ENCODE measurements at places on chromosomes 1 and 21. TPM values are rescaled to one million over a fixed set of nuclear protein-coding genes. Genes with fewer than 3 reads are reported as not detected.

The C1orf94 gene
- total RNA-seq, result not detected

The CHRM3 gene
- total RNA-seq, result not detected

The ARTN gene
- not detected for total RNA-seq

DNA sequence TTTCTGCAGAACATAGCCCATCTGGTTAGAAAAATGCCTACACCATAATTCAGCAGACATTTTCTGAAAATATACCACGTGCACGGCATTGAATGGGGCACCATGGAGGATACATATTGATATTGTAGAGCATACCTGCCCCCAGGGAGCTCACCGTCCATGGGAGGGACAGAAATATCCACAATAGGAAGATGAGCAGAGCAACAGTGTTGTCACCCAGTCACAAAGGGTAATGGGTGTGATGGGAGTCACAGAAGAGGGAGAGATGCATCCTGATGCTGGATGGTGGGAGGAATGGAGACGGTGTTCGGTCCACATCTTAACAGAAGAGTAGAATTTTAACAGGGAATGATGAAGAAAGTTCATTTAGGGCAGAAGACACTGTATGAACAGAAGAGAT, 51.4 kb downstream of the ATP1A1 start:
- DNase-seq, result no peak

GRCh38 chr1:233520261-233521191, 93.4 kb upstream of the KCNK1 start:
- peak; percentile 16 for DNase-seq

DNA sequence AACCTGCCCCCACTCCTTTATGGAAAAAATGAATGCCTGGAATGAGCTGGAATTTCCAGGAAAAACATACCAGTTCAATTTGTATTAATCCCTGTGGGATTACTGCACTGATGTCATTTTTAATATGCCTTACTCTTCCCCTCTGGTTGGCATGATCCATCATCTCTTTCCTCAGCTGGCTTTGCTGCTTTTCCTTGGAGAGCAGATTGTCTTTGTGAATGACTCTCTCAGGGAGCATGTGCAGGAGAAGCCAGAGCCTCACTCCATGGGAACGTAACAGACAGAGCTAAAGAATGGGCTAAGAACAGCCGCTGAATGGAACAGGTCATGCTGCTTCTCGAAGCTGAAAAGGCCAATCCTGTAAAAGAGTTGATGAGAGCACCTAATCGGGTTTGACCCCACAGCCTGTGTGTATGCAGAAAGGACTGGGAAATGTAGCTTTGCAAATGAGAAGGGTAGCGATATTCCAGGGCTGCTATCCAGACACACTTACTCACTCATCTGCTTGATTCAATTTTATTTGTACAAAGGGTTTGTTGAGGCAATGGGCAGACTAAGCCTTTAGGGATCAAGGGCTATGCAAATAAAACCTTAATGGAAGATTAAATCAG, 20.7 kb downstream of the PHC2 start:
- peak; percentile 93 for DNase-seq

- peak; percentile 78 for DNase-seq
Observed at GRCh38 chr1:90925928-90926869, 95.6 kb downstream of the ZNF644 start.

DNA sequence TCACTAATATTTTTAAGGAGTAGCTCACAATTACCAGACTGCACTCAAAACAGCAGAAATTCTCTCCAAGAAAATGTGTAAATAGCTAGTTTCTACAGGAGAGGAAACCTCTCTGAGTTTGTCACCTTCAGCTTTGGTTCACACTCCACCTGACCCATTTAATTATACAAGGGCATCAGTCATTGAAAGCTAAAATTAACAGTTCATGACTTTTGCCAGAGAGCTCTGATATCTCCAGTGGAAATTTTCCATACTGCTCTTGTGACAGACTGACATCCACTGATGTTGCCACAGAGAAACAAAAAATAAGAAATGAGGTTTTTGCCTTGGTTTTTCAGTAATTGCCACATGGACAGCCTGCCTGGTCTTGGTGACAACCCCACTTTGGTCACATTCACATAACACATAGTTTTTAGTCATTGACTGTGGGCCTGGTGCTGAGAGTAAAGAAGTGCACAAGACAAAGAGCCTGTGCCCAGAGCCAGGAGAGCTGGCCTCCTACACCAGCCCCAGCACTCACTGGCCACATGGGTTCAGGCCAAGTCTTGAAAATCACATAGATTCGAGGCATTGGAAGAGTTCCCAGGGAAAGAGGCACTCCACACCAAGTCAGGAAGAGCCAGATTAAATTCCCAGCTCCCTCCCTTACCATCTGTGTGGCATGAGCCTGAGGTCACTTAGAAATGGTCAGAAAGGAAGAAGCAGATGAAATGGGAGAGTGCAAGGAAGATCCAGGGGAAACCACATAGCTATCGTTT, 13.8 kb upstream of the SIM2 start:
- DNase-seq, result no peak

DNA sequence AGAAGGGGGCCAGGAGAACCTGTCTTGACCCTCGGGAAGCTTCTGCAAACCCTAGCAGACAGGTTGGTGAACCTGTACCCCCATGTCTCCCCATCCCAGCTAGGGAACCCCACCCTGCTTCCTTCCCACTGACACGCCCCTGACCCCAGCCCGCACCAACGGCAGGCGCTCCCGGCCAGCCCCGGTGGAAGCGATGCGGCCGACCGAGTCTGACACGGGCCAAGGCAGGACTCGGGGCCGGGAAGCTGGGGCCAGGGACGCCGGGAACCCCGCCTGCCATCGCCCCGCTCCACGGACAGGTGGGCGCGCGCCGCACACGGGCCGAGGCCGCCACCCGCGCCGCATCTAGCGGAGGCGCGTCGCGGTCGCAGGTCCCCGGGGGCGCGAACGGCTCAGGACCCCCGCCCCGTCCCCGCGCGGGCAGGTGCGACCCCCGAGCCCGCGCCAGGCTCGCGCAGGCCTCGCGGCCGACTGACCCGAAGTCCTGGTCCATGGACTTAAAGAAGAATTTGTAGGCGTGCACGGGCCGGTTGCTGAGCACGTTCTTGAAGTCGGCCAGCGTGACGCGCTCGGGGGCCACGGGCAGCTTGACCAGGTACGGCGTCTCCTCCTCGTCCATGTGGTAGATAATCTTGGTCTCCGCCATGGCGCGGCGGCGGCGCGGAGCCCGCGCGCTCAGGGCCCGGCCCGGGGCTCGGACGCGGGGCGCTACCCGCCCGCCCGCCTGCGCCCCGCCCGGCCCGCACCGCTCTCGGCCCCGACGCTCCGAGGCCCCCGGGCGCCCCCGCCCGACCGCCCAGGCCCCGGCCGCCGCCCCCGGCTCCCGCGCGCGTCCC, 580 bp downstream of the DVL1 start:
- DNase-seq, result peak; percentile 43

All from fibroblast of the aortic adventitia (primary cell).